ENCODE measurements at places on chromosomes 11 and 22.

DNA sequence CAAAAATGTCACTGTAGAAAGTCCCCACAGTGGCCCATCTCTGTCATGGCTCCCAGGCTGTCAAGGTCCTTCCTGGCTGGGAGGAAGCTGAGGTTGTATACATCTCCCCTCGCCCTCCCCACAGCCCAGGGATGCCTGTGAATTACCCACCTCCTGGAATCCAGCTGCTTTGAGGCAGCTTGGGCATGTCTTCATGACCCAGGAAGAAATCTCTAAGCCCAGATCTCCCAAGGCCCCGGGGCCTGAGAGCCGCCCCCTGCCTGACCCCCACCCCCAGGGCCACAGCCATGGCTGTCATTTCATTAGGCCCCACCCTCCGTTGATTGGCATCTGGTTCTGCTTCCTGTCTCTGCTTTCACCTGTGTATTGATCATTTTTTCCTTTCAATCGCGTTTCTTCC lies 207.5 kb downstream of the TBC1D22A start:
- DNase-seq: no peak

DNA sequence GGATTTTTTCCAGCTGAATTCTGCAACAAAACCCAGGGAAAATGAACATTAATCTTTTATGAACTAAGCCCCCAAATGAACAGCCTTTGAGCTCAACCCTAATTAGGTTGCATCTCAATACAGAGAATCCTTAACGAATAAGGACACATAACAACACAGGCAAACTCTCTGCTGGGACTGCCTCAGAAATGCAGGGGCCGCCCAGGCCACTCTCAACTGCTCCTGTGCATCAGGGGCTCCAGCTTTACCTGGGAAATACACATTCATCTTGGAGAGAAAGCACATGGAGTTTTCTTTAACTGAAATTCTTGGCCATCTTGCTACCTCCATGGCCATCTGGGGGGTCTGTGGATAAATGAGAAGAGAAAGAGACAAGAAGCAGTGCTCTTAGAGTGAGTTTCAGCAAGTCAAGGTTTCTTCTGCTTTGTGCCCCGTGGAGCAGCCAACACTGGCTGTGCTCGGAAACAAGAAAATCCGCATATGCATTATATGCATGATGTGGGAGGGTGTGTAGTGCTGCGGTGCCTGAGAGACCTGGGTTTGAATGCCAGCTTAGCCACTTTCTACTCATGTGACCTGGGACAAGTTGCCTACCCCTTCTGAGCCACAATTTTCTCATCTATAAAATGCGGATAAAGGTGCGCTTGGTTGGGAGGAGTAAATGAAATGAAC lies 81.9 kb upstream of the RCN1 start:
- no peak for DNase-seq

DNA sequence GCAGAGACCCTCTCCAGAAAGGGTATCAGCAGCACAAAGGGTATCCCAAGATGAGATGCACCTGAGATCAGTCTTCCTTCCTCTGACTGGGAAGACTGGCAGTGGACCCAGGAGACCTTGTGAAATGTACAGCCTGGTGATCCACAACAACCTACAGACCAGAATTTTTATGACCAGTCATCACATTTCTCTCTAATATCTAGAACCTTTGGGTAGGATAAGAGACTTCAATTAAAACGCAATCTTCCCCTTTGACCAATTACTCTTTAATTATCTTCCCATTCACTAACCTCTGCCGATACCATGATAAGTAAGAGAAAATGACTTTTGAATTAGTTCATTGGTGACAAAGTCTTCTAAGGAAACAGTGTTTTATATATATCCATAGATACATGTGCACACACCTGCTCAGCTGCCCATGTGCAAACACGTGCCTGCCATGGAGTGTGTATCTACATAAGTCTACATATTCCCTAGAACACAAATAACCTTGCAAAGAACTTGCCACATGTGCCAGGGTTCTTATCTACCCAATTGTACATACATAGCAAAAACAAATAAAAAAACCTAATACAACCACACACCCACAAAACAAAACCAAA lies 44.2 kb upstream of the SLC5A1 start:
- no peak for DNase-seq

DNA sequence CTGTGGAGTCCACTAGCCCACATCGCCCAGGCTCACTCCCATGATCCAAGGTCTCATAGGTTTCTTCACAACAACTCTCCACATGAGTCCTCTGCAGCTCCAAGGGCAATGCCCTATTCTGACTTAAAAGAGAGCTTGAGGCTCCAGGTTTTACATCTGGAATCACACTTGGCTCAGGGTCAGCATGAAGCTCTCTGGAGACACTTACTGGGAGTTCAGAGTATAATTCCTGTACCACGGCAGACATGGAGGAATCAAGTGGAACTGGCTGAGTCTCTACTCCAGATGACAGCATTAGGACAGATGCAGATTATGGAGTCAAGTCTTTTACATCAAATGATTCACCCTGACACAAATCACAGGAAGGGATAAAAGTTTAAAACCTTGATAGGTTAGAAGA lies 11.4 kb downstream of the PRR14L start:
- DNase-seq: no peak

DNA sequence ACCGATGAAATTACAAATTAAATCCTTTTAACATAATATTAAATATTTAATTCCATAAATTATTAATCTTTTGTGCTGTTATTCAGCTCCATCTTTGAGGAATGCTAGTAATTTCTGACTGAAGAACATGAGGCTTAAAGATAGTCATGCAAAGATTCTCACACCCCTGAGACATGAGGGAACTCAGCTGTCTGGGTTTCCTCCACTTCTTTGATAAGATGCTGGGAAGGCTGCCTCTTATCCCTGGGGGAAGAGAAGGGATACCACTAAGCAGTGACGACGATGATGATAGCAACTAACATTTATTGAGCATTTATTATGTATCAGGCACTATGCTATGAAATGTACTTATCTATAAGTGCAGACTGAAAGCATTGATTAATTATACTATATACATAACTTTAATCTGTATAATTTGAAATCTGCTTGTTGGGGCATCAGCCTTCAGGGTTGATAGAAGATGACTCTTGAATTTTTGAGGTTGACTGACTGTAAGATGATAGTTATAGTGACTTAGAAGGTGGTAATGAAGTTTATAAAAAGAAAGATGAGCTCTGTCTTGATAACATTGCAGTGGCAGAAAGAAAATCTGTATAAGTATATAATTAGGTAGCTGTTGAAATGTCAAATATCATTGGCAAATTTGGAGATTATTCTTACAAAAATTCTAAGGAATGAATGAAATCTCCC lies 78.4 kb downstream of the SIK2 start:
- no peak for DNase-seq

DNA sequence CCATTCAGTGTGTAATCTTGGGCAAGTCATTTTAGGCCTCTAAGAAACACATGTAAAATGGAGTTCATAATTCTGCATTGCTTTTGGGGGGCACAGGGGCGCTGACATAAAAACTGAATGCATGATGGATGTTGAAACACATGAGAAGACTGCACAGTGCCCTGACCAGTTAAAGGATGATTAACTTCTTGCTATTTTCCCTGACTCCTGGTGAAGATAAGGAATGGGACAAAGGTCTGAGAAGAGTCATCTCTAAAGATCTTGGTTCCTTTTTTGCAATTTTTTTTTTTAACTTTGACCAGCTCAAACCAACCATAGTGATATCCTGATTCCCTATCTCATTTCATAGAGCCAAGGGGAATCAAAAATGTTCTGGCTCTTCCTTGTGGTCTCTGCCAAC lies 134.9 kb upstream of the TENM4 start:
- DNase-seq: no peak

- DNase-seq: peak; percentile 95
Observed at GRCh38 chr11:131694526-131695424, 324.4 kb downstream of the NTM start.

Measured in endothelial cell (in vitro differentiated cells).